ENCODE measurements at places on chromosomes 16 and 17.

GRCh38 chr17:18182110-18182977, 1.3 kb upstream of the ALKBH5 start:
- no peak for DNase-seq

- no peak for DNase-seq
Observed at GRCh38 chr16:57411362-57411976, 6.9 kb downstream of the CCL17 start.

DNA sequence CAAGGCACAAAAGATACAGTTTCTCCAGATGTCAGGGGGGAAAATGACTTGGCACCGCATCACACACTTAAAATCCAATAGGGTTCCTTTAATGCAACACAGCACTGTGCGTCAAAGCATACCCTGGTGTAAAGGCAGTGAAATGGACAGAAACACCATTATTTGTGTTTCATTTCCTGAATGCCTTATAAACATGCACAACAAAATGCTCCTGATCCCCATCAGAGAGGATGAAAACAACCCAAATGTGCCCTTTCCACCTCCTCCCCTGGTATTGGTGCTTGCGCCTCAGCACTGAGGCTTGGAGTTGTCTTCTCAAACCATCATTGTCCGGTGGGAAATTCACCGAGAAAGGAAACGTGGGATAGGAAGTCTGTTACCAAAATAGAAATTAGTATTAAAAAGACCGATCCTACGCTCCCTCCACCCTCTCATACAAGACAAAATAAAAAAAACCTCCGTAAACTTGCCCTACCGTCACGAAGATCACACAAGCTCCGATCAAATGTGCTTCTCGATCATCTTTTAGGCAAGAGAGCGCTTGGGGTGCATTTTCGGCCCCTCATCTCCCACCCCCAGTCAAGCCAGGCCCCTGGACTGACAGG, 722 bp downstream of the CDC27 start:
- DNase-seq = no peak

GRCh38 chr17:6789146-6789545, 13.1 kb downstream of the FBXO39 start:
- DNase-seq = no peak

DNA sequence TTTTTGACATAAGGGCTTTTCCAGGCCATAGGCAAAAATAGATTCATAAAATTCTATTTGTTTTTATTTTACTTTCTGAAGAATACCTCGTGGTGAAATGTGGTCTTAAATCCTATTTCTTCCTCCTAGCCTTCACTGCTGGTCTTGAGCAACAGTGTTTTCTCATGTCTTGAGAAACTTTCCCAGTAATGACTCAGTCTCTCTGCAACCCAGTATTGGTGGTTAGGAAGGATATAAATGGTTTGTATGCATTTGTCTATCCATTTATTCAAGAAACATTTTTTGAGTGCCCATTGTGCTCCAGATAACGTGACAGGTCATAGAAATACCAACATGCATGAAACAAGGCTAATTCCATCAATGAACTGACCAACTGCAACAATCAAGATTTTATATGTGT, 213.9 kb downstream of the TMEM114 start:
- no peak for DNase-seq

GRCh38 chr17:869567-870525, 87.7 kb downstream of the MRM3 start:
- no peak for DNase-seq

- DNase-seq = no peak
Observed at GRCh38 chr17:27457360-27457715, 1.1 kb downstream of the KSR1 start.

DNA sequence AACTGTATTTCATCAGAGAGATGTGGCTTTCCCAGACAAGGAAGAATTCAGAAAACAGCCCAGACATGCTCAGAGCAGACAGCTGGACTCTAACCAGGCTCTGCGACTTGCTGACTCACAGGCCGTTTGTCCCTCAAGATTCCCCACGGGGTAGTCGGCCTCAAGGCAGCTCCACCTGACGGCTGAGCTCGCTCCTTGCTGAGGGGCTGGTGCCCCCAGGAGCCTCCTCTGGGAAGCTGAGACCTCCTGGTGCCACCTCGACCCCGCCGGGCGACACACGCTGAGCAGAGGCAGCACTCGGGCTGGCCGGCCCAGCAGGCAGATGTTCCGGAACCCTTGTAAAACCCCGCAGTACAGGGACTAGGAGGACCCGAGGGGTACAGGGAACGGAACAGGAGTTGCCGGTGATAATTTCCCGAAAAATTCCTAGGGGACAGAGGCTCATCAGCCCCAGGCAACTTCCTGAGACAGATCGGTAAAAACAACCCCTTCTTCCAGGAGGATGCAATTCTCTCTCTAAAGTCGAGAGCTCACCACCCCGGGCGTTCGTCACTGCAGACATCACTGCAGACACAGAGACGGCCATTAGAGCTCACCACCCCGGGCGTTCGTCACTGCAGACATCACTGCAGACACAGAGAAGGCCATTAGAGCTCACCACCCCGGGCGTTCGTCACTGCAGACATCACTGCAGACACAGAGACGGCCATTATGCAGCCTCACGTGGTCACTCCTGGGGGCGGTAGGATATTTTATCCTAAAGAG, 19.9 kb downstream of the RPH3AL start:
- no peak for DNase-seq

DNA sequence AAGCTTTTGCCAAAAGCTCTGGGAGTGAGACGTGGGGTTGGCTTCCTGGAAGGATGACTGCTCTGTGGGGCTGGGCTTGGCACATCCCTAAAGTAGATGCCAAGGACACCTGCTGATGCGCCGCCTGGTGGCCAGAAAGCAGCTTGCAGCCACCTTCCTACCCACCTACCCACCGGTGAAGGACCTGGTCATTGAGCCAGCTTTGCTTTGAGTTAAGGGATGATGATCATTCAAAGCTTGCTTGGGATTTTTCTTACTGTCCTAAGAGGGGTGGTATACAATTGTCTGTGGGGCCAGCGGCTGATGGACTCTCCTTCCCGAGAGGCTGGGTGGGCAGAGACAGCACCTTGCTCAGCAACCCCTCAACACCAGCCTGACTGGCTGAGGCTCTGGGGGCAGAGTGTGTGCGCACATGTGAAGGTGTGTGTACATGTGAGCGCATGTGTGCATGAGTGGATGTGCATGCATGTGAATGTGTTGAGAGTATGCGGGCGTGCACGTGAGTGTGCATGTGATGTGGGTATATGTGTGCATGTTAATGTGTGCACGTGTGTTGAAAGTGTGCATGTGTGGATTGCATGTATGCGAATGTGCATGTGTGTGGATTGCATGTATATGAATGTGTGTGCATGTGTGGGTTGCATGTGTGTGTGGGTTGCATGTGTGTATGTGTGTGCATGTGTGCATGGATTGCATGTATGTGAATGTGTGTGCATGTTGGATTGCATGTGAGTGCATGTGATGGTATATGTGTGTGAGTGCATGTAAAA, 18.6 kb downstream of the C1QTNF1 start:
- peak; percentile 43 for DNase-seq

DNA sequence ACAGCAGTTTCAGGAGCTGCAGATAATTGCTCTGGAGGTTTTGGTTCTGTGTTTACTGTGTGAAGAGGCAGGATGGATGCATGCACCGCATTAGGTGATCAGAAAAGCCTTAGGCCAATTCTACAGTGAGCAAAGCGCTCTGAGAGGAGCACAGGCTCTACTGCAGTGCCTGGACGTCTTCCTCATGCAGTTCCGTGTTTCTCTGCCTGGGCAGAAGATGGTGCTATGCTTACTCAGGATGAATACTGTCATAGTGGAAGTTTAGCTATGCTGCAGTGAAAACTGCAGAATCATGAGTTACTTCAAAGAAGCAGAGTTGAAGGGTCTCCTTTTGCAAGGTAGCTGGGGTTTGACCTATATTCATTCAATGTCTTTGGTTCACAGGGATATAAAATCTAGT, 1012.4 kb downstream of the KCNJ18 start:
- DNase-seq = no peak

GRCh38 chr16:70250748-70251628, 752 bp downstream of the EXOSC6 start:
- DNase-seq = no peak

- no peak for DNase-seq
Observed at GRCh38 chr17:72861811-72862210, 230.7 kb downstream of the SLC39A11 start.

DNA sequence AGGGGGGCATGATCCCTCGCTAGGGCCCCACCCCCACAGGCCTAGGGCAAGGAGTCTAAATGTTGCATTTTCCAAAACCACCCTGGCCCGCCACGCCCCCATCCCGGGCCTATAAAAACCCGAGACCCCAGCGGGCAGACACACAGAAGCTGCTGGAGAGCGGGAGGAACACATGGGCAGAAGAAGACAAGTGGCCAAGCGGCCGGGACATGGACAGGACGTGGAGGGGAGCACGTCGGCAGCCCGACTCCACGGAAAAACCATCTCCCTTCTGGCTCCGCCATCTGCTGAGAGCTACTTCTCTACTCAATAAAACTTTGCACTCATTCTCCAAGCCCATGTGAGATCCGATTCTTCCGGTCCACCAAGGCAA, 34.1 kb upstream of the ENPP7 start:
- DNase-seq = no peak

DNA sequence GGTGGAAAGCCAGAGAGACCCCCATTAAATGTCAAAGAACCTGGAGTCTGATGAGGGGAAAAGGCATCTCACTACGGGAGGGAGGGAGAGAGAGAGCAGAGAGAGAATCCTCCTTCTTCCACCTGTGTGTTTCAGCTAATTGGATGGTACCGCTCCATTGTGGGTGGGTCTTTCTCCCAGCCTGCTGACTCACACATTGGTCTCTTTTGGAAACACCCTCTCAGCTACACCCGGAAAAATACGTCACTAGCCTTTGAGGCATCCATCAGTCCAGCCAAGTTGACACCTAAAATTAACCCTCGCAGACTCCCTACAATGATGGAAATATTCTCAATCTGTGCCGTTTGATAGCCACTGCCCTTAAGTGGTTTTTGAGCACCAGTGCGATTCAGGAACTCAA, 100.4 kb downstream of the ELAC2 start:
- no peak for DNase-seq

DNA sequence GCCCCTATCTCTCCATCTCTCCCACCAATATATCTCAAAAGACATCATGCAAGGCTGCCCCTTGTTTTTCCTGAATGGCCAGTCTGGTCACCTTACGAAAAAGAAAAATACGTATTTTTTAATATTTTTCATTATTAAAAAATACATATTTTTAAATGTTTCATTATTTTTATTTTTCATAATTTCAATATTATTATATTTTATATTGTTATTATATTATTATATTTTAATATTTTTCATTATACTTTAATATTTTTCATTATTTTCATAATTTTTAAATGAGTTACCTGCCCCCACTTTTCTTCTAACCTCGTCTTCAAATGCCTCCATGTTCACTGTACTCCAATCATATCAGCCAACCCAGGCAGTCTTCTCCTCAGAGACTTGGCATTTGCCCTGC, 116.0 kb upstream of the ERCC4 start:
- DNase-seq = no peak

DNA sequence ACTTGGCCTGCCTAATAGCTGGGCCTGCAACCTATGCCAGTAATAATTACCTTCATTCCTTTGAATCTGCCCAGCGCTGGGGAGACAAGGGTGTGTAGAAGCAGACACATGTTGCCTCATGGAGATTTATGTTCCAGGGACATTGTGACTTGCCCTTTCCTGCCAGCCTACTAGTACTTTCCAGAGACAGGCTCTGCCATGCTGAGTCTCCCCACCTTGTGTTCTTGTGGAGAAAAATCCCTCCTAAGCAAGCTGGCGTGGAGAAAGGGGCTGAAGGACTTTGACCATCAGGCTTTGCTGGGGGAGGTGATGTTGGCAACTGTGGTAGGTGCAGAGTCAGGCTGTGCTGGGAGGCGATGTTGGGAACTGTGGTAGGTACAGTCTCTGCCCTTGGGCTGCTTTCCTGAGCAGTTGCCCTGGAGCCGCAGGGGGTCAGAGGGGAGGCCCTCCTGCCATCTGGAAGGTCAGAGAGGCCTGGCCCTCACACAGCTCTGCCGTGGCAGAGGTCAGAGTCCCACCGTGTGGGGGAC, 4.0 kb downstream of the KSR1 start:
- no peak for DNase-seq

DNA sequence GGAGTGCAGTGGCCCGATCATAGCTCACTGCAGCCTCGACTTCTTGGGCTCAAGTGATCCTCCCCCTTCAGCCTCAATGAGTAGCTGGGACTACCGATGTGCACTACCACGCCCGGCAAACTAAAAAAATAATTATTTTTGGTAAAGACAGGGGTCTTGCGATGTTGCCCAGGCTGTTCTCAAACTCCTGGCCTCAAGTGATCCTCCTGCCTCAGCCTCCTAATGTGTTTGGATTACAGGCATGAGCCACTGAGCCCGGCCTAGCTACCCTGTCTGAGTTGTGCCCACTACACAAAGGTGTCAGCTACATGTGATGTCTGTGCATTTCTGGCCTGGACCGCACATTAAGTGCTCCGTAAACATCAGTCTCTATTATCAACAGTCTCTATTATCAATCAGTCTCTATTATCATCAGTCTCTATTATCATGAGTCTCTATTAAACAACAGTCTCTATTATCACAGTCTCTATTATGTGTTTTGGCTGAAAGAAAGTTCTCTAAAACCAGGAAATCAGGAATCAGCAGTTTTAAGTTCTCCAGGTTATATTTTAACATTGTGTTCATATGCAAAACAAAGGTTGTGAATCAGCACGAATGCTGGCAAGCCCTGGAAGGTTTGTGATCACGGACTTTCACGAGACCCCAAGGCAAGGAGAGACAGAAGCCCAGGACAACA, 721 bp upstream of the WWOX start:
- no peak for DNase-seq

GRCh38 chr17:40399185-40399584, 18.5 kb downstream of the TOP2A start:
- no peak for DNase-seq

GRCh38 chr17:11996722-11997146, 541 bp downstream of the ZNF18 start:
- peak; percentile 21 for DNase-seq

- no peak for DNase-seq
Observed at GRCh38 chr17:79201536-79202227, 127.1 kb downstream of the ENGASE start.

DNA sequence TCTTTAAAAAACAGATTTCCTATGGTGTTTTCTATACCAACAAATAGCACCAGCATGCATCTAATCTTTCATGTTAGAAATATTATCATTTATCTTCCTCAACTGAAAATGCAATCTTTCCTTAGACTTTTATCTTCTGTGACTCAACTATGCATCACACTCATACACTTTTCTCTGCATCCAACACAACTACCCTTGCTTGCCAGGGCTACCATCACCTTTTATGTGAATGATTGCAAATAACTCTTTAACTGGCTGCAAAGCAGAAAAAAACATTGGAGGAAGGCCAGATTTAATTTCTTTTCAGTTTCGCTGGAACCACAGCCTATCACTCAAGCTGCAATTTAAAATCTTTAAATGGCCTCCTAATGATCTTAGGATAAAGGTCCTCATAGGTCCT, 212.9 kb downstream of the CDH8 start:
- DNase-seq = no peak
